ENCODE measurements at places on chromosomes 6 and 20.
A peak's percentile ranks its signal among the peaks of the same experiment; 100 is the strongest.

DNA sequence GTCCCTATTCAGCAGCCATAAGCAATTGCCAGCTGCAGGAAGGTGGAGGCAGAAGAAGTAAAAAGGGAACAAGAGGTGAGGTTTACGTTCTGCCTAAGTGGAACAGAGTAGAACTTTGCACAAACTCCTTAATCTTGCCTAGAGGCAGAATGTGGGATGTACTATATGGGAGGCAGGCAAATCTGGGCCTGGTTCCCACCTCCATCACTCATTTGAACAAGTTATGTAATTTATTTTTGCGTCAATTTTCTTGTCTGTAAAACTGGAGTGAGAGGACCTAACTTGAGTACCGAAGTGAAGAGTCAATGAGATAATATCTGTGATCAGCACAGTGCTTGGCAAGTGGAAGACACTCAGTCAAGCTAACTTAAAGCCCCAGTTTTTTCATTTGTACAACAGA is 2.0 kb upstream of the TPBG start:
- no peak for DNase-seq

GRCh38 chr20:1034415-1034789 is 32.3 kb upstream of the RSPO4 start:
- no peak for DNase-seq

DNA sequence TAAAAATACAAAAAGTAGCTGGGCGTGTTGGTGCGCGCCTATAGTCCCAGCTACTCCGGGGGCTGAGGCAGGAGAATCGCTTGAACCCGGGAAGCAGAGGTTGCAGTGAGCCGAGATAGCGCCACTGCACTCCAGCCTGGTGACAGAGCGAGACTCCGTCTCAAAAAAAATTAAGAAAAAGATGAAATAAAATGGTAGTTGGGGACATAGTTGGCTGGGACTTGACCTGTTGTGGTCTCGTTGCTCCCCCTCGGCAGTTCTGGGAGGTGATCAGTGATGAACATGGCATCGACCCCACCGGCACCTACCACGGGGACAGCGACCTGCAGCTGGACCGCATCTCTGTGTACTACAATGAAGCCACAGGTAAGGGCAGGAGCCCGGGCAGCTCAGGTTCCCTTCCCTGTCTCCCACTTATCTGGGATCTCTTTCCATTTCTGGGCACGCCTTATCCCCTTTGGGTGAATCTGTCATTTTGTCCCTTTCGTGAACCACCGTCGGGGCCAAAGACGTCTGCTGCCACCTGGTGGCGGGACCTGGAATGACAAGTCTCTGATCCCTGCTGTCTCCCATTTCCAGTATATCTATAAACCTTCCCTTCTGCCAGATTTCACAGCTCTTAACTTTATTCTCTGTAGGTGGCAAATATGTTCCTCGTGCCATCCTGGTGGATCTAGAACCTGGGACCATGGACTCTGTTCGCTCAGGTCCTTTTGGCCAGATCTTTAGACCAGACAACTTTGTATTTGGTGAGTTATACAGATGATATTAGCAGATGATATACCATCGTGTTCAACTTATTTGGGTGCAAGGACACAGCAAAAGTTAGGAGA is 2.3 kb downstream of the TUBB start:
- peak; percentile 59 for DNase-seq

DNA sequence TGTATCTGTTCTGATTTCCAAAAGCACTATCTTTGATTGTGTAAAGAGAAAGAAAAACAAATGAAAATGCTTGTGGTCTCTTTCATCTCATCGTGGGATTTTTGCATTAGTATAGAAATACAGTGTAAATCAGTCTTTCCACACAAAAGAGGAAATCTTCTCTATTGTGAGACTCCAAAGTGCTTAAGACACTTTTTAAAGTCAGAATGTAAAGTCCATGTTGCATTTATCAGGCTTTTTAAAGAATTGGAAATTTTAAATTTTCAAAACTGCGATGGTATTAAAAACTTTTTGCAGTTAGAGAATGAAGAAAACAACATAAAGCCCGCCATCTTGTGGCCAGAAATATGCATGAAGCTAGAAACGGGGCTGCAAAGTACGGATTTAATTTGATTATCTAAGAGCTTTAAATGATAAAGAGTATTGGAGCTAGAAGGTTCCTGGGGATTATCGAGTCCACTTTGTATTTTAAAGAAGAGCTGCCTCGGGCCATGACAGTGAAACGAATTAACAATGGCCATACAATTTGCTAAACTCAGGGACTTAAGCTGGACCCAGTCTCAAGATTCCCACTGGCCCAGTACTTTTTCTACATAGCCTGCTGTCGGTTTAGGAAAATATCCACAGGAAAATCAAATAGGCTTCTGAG is 339.6 kb downstream of the ARHGAP18 start:
- DNase-seq: peak; percentile 59

- DNase-seq: no peak
These were observed 350.1 kb upstream of the TSHZ2 start for GRCh38 chr20:52622081-52622480.

GRCh38 chr6:128303870-128304269 is 216.5 kb downstream of the PTPRK start:
- DNase-seq: peak; percentile 22

GRCh38 chr20:63519668-63520503 is 679 bp upstream of the PPDPF start:
- peak; percentile 34 for DNase-seq

DNA sequence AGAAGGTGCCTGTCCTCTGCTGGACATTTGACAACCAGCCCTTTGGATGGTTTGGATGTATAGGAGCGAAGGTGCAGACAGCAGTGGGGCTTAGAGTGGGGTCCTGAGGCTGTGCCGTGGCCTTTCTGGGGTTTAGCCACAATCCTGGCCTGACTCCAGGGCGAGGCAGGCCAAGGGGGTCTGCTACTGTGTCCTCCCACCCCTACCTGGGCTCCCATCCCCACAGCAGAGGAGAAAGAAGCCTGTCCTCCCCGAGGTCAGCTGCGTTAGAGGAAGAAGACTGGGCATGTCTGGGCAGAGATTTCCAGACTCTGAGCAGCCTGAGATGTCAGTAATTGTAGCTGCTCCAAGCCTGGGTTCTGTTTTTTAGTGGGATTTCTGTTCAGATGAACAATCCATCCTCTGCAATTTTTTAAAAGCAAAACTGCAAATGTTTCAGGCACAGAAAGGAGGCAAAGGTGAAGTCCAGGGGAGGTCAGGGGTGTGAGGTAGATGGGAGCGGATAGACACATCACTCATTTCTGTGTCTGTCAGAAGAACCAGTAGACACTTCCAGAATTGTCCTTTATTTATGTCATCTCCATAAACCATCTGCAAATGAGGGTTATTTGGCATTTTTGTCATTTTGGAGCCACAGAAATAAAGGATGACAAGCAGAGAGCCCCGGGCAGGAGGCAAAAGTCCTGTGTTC is 1.3 kb upstream of the CDKN1A start:
- DNase-seq: peak; percentile 54

- peak; percentile 59 for DNase-seq
These were observed 28.0 kb upstream of the CEP85L start for GRCh38 chr6:118679327-118679901.

GRCh38 chr20:16842486-16843120 is 94.4 kb downstream of the OTOR start:
- no peak for DNase-seq

DNA sequence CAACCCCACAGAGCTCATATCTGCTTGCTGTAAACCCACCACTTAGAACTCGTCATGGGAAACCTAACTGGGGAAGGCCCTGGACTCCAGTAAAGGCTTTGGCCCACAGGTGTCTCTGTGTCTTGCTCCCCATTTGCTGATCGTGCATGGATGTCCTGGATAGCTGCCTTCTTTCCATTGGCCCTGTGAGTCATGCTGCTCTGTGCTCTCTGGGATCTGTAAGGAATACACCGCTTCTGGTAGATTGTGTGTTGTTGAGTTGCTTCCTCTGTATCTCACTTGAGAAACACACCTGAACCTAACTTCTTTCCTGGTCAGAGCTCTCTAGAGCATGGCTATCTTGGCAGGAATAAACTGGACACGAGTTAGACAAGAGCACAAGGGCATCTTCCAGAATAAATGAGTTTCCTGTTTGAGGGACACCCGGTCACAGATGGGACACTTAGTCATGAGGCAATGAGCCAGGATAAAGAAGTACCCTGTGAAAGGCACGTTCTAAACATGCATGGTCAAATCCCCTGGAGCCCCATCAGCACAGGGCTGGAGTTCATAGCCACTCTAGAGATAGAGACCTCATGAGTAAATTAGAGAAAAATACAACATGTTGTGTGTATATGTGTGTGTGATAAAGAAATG is 99.6 kb upstream of the TMEM170B start:
- DNase-seq: peak; percentile 43

- peak; percentile 36 for DNase-seq
These were observed 43.1 kb upstream of the JAG1 start for GRCh38 chr20:10716855-10717254.

- no peak for DNase-seq
These were observed 99.0 kb downstream of the TBX18 start for GRCh38 chr6:84665401-84665800.

DNA sequence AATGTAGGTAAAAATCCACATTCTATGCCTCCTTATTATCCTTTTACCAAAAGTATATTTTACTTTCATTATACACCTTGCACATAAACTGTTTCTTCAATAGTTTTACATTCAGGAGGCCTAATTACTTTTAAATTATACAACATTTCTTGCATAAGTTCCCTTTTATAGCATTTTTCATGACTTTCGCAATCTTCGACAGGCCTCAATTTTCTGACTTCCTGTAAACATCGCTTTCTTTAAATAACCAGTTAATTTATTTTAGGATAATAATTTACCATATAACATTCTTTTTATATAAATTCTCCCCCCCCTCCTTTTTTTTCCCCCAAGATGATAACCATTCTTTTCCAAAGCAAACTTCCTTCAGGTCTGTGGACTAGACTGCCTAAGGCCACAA is 9.2 kb downstream of the SLC35A1 start:
- DNase-seq: peak; percentile 27

DNA sequence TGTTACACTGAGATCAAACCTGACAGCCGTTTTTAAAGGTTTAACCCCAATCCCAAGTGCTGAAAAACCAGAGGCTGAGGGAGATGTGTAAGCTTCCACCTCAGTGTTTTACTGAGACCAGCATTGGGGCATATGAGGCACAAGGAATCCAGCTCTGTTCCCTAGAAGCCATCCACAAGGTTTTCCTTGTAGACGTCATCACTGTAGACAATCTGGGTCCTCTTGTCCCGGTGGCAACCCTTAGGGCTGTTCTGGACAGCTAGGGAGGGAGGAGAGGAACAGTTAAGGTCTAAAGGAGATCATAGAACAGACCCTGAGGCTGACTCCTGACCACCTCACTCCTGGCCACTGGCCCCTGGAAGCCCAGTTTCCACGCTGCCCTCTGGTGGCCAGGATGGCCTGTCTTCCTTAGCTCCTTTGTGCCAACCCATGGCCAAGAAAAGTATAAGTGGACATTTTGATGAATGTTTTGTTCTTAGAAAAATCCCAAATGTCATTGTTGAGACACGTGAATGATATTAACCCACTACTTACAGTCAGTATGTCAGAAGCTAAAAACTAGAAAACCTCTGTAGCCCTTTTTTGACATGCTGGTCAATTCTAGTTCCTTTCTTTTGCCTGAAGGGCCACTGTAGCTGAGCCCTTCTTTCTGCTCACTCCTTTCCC is 6.4 kb downstream of the CFB start:
- peak; percentile 60 for DNase-seq

DNA sequence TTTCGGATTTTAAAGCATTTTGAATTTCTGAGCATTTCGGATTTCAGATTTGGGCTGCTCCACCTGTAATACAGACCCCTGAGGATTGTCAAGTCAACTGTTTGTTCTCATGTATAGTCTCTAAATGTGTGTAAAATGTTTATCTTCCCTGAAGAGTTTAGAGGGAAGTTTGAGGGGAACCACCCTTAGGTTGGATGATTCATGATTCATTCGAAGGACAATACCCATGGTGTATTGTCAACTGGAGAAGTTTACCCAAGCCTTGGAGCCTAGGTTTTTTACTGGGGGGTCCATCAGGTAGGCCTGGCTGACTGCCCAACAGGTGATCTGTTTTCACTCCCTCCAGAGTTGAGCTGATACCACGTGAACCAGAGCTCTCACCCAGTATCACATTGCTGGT is 18.9 kb downstream of the GSTA4 start:
- no peak for DNase-seq

- no peak for DNase-seq
These were observed 177.1 kb downstream of the MRPL14 start for GRCh38 chr6:43950051-43950605.

GRCh38 chr6:108589244-108589791 is 28.6 kb downstream of the FOXO3 start:
- peak; percentile 73 for DNase-seq

- DNase-seq: no peak
These were observed 242.0 kb downstream of the ARID1B start for GRCh38 chr6:157019115-157019641.

All from iris pigment epithelial cell (primary cell).